ENCODE measurements at places on chromosomes 1 and 21.

DNA sequence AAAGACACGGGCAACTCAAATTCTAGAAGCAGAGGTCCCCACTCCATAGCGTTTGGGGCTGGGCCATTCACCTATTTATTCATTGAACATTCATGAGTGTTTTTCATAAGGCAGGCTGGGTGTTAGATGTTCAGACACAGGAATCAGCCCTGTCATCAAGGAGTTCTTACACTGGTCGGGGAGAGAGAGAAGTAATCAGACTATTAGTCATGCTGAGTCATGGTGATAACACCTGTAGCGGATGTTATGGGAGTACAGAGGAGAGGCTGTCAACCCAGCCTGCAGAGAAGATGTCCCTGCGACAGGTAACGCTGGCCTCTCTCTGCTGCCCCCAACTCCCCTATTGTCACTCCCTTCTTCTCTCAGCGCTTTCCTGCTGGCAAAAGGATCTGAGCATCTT, 17.2 kb downstream of the LY9 start:
- no peak for DNase-seq

DNA sequence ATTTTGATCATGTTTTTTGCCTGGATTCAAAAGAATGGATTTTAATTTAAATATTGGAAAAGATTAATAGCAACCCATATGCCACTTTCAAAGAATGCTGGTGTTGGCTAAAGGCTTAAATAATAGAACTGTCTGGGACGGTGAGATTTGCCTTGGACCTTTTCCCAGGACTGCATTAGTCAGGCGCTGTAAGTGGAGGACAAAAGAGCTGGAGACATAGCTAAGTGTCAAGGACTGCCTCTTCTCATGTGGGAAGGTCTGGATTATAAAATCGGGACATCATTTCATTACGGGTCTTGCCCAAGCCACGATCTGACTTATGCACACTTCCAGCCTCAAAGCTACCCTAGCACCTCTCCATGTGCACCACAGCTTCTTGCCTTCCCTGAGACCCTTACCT, 458.5 kb upstream of the DEPDC1 start:
- DNase-seq, result no peak

DNA sequence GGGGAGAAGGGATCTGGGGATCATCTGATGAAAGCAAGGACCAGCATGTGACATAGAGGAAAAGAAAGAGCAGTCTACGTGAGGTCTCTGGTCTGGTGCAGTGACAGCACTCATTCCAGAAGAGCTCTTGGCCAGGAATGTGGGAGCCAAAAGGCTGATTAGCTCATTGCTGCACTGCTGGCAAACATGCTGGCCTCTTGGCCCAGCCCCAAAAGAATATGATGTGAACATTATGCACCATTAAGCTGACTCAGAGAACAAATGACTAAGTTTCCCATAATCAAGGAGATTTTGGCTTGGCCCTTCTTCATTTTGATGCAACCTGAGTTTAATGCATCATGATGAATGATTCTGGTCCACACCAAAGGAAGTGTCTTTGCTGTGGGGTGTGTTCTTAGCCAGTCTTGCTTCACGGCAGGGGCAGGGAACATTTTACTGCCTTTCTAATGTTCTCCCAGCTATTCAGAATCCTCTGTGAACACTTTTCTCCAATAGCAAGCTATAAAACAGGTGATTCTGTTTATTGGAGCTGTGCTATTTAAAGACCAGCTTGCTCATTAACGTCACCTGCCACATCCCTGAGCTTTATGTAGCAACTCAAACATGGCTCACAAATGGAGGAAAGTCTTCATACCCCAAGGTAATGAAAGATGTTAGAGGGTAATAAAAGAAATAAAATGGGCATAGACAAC, 55.1 kb downstream of the PCBP3 start:
- no peak for DNase-seq

DNA sequence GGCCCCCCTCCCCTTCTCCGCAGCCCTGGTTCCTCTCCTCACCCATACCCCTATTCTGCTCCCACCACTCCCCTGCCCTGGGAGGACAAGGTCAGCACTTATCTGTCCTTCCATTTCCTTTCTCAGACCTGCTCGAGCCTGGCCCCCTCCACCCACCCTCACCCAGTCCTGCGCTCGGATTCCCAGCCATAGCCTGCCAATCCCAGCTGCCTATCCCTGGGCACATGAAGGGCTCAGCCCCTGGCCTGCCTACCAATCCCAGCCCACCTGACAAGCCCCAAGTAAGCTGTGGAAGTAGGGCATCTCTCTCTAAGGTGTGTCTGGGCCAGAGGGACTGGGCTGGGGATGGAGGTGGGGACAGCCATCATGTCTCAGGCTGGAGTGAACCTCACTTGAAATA, 5.4 kb downstream of the BLACAT1 start:
- no peak for DNase-seq

DNA sequence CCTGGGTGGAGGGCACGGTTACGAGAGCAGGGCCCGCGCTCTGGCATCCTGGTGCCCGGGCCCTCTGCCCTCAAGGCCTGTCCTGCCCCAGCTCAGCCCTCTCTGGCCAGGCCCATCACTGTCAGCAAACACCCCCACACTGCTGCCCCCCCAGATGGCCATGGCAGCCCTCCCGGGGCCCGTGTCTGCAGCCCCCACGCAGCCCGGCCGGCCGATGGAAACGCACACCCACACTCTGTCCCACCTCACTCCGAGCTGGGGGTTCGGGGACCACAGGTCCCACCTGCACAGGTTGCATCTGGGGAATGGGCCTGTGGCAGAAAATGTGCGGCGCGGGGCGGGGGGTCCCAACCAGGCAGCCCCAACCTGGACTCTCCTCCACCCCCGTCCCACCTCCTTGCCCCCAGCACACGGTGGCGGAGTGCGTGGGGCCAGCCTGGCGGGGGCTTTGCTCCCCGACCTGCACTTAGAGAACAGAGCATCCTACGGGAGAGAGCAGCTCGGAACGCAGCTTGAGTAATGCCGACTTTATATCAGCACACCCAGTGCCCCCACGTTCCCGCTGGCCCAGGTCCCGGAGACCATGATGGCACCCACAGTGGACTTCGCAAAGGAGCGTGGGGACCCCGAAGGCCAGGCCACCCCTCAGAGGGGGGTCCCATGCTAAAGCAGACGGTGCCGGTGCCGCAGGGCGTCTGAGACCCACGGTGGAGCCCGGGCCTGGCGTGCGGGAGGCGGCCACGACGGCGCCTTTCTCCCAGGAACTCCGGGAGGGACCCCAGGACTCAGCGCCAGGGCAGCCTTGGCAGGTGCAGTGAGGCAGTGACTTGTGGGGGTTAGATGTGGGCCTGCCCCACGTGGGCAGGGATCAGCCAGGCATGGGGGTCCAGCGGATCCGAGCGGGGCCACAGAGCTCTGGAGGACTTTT, 7.5 kb upstream of the RNF223 start:
- DNase-seq, result no peak

DNA sequence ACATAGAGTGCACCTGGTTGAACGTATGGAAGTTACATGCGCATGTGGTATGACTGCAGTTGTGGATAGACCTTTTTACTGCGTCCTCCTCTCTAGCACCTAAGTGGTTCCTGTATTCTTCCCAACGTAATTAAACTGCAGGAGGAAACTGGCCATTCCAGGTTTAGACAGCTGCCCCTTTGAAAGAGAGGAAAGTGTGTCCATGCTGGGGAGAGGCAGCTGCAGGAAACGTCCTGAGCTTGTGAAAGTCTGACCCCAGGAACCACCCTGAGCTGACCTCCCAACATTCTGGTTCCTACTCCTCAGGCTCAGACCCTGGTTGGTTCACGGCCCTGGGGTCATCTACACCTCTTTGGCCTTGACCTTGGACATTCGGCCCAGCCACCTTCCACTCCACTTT, 309.3 kb downstream of the DISC1 start:
- no peak for DNase-seq

- no peak for DNase-seq
Measured at GRCh38 chr1:30129001-30129408, 594.4 kb downstream of the MATN1 start.

Measured in T-helper 2 cell (primary cell).